Substantia nigra (tissue), 51 donors: ENCODE measurements at places on chromosomes 16 and 17.

DNA sequence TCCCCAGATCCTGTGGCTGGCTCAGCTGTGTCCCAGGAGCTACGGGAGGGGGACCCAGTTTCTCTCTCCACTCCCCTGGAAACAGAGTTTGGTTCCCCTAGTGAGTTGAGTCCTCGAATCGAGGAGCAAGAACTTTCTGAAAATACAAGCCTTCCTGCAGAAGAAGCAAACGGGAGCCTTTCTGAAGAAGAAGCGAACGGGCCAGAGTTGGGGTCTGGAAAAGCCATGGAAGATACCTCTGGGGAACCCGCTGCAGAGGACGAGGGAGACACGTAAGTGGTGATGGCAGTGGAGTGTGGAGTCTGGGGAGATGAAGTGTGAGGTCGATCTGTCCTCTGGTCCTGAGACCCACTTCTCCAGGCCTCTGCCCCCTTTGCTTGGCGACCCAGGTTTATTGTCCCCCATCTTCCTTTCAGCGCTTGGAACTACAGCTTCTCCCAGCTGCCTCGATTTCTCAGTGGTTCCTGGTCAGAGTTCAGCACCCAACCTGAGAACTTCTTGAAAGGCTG, 585 bp downstream of the WRAP53 start:
- DNase-seq = no peak

GRCh38 chr17:36705874-36706731, 104.7 kb downstream of the MRM1 start:
- DNase-seq = no peak

GRCh38 chr16:87017371-87018012, 299.7 kb downstream of the C16orf95 start:
- DNase-seq = no peak

DNA sequence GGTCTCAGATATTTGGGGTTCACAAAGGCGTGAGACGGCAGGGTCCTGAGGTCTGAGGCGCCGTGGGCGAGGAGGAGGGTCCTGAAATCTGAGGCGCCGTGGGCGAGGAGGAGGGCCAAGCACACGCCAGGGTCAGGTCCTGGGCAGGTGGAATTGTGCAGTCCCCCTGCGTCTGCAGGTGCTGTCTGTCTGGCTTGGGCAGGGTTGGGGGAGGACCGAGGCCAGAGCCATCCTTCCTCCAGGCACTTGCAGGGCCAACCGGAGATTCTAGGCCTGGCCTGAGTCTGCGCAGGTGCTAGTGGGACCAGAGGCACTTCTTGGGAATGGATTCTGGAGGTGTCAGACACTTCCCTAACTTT, 2.4 kb upstream of the APRT start:
- DNase-seq = no peak

GRCh38 chr16:54459509-54460262, 173.1 kb upstream of the IRX3 start:
- no peak for DNase-seq
